ENCODE measurements at places on chromosomes 6 and 20. TPM values are rescaled to one million over a fixed set of nuclear protein-coding genes. Genes with fewer than 3 reads are reported as not detected.

- no peak overlapping the region for H3K27ac ChIP-seq
- H3K36me3 ChIP-seq, result no peaks in the 10 kb centered on the region
These were observed 586.6 kb downstream of the KIF16B start for GRCh38 chr20:15986690-15987089.

GRCh38 chr6:157479464-157480303 lies 98.7 kb downstream of the ZDHHC14 start:
- no peak overlapping the region for H3K4me3 ChIP-seq
- H3K4me1 ChIP-seq, result no peaks in the 10 kb centered on the region
- H3K27ac ChIP-seq, result no peak overlapping the region

- H3K36me3 ChIP-seq, result no peaks in the 10 kb centered on the region
- no peak for DNase-seq
These were observed 1.2 kb downstream of the NCOA5 start for GRCh38 chr20:46088409-46089166.

GRCh38 chr6:168129292-168130167 lies 50.5 kb upstream of the FRMD1 start:
- no peaks in the 10 kb centered on the region for H3K36me3 ChIP-seq
- H3K4me1 ChIP-seq, result peaks cover 7% of the 10 kb centered on the region
- no peak for DNase-seq
- H3K27me3 ChIP-seq, result no peaks in the 10 kb centered on the region
- H3K4me3 ChIP-seq, result no peak overlapping the region
- H3K27ac ChIP-seq, result no peak overlapping the region

- no peak overlapping the region for H3K4me3 ChIP-seq
- no peak overlapping the region for H3K27ac ChIP-seq
These were observed 224.8 kb downstream of the GJA1 start for GRCh38 chr6:121660277-121660676.

DNA sequence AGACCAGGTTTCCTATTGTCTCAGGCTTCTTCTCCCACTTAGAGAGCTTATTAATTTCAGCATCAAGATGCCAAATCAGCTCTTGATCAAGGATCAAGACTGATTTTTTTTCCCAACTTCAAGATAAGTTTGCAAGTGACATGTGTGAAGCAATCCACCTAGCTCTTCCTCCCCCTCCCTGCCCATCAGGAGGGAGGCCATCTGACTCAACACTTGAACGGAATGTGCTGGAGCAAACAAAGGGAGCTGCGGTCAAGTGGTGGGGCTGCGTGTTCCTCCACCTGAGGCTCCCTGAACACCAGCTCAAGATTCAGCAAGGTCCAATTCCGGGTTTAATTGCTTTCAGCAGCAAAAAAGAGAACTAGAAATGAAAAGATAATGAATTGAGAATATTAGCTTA lies 38.7 kb downstream of the TTI1 start:
- no peaks in the 10 kb centered on the region for H3K36me3 ChIP-seq
- H3K4me1 ChIP-seq, result peaks cover 2% of the 10 kb centered on the region
- no peak for DNase-seq
- H3K27me3 ChIP-seq, result no peaks in the 10 kb centered on the region
- no peak overlapping the region for H3K27ac ChIP-seq

The HLA-DRA gene
- 130 TPM for total RNA-seq

The TAGAP gene
- total RNA-seq, result 1.4 TPM

DNA sequence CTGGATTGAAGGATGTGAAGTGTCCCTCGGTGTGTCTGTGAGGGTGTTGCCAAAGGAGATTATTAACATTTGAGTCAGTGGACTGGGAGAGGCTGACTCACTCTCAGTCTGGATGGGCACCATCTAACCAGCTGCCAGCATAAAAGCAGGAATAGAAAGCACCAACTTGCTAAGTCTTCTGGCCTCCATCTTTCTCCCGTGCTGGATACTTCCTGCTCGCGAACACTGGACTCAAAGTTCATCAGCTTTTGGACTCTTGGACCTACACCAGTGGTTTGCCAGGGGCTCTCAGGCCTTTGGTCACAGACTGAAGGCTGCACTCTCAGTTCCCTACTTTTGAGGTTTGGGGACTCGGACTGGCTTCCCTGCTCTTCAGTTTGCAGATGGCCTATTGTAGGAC lies 220.3 kb upstream of the LRFN2 start:
- no peak overlapping the region for H3K27ac ChIP-seq
- H3K4me3 ChIP-seq, result no peak overlapping the region
- no peaks in the 10 kb centered on the region for H3K36me3 ChIP-seq
- H3K27me3 ChIP-seq, result no peaks in the 10 kb centered on the region

DNA sequence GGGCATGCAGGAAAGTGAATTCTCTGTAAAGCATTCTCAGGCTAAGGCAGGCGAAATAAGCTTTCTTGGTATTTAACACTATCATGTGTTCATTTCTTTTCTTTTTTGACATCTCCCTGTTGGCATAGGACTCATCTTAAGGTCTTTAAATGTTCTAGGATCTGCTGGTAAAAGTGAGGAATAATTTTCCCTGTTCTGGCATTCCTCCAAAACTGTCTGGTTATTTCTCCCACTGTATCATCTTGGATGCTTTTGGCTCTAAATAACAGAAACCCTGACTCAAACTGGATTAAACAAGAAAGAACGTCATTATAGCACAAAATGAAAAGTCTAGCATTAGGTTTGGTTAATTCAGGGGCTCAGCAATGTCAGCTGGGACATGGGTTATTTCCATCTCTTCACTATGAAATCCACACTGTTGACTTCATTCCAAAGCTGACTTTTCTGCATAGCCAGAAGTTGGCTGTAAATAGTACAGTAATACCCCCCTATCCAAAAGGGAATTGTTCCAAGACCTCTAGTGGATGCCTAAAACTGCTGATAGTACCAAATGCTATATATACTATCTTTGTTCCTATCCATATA lies 37.9 kb upstream of the SNAP25 start:
- no peak overlapping the region for H3K4me3 ChIP-seq
- DNase-seq, result no peak
- H3K27ac ChIP-seq, result no peak overlapping the region
- no peaks in the 10 kb centered on the region for H3K4me1 ChIP-seq
- H3K36me3 ChIP-seq, result no peaks in the 10 kb centered on the region

GRCh38 chr6:104325341-104326172 lies 534.2 kb downstream of the HACE1 start:
- no peaks in the 10 kb centered on the region for H3K4me1 ChIP-seq
- H3K27me3 ChIP-seq, result no peaks in the 10 kb centered on the region
- H3K4me3 ChIP-seq, result no peak overlapping the region
- no peaks in the 10 kb centered on the region for H3K36me3 ChIP-seq

The CEBPB gene
- total RNA-seq, result 100 TPM

The MICB gene
- total RNA-seq, result 1.3 TPM

The SMOC2 gene
- 143 TPM for total RNA-seq

- no peaks in the 10 kb centered on the region for H3K36me3 ChIP-seq
- no peak overlapping the region for H3K4me3 ChIP-seq
- H3K27me3 ChIP-seq, result no peaks in the 10 kb centered on the region
- no peak overlapping the region for H3K27ac ChIP-seq
These were observed 573.5 kb upstream of the JAG1 start for GRCh38 chr20:11247046-11248010.

DNA sequence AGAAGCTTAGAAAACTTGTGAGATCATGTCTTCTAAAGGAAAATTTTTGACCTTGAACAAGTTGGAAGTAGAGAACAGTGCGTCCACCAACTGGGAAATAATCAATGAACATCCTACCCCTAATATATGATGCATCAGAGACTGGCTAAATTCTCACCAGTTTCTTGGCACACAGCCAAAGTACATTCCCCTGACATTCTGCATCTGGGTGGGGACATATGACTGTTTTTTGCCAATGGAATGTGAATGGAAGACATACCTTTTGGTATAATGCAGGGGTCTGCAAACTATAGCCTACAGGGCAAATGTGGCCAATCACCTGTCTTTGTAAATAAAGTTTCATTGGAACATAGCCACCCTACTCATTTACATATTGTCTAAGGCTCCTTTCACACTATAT lies 84.7 kb downstream of the HAO1 start:
- no peaks in the 10 kb centered on the region for H3K27me3 ChIP-seq
- H3K27ac ChIP-seq, result no peak overlapping the region
- DNase-seq, result no peak
- no peaks in the 10 kb centered on the region for H3K4me1 ChIP-seq
- no peaks in the 10 kb centered on the region for H3K36me3 ChIP-seq
- H3K4me3 ChIP-seq, result no peak overlapping the region

GRCh38 chr6:19879663-19880062 lies 42.5 kb downstream of the ID4 start:
- DNase-seq, result no peak
- H3K27me3 ChIP-seq, result no peaks in the 10 kb centered on the region
- H3K27ac ChIP-seq, result no peak overlapping the region
- H3K36me3 ChIP-seq, result no peaks in the 10 kb centered on the region
- no peak overlapping the region for H3K4me3 ChIP-seq

The AGER gene
- 7.9 TPM for total RNA-seq

The ADGRG6 gene
- total RNA-seq, result 2.4 TPM

The PACRG gene
- total RNA-seq, result 3.3 TPM

The GCLC gene
- 29.4 TPM for total RNA-seq

GRCh38 chr6:6993503-6994237 lies 114.1 kb upstream of the RREB1 start:
- H3K36me3 ChIP-seq, result no peaks in the 10 kb centered on the region
- H3K27ac ChIP-seq, result no peak overlapping the region
- no peaks in the 10 kb centered on the region for H3K27me3 ChIP-seq

DNA sequence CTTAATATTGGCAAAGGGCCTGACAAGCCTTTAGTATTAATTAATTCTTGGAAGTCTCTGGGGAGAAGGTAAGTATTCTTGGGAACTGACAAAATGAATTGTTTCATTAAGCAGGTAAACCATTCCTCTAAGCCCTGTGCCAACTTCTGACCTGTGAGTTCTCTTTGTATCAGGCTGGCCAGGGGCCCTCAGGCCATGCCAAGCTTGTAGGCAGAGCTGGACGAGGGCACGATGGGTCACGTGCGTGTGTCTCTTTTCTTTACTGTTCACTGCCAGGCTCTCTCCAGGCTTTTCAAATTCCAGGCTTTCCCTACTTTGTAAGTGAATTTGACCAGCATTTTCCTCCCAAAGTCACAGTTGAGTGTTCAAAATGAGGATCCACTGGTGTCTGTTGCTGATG lies 112.4 kb downstream of the NRN1 start:
- no peak overlapping the region for H3K27ac ChIP-seq
- no peaks in the 10 kb centered on the region for H3K4me1 ChIP-seq
- DNase-seq, result no peak
- H3K27me3 ChIP-seq, result no peaks in the 10 kb centered on the region
- no peaks in the 10 kb centered on the region for H3K36me3 ChIP-seq
- no peak overlapping the region for H3K4me3 ChIP-seq

DNA sequence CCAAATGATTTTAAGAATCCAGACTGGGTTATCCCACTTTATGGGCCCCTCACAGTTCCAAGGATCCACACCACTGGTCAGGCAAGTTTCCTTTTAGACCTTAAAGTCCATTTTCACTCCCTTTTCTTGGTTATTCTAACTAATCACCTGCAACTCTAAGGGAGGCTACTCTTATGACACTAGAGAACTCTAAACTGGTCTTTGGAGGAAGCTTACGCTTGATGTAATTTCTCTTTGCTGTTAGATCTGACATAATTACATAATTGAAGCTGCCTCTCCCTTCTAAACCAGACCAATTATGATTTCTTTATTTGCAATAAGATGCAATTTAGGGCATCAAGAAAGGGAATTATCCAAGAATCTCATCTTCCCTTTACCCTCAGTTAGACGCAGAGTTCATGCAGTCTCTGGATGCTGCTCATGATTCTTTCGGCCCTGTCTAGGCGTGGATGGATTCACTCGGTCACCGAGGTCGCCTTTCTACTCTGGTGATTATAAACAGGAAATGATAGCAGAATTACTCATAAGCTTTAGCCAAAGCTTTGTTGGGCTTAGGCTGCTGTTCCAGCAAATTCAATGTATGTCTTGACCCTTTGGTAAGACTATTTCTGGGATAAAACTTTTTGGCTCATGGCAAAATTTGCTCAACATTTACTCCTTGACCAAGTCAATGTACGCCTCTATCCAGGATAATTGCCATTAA lies 166.4 kb upstream of the PRND start:
- no peaks in the 10 kb centered on the region for H3K27me3 ChIP-seq
- H3K4me1 ChIP-seq, result no peaks in the 10 kb centered on the region
- DNase-seq, result no peak
- no peaks in the 10 kb centered on the region for H3K36me3 ChIP-seq
- H3K27ac ChIP-seq, result no peak overlapping the region
- no peak overlapping the region for H3K4me3 ChIP-seq

- no peak overlapping the region for H3K27ac ChIP-seq
- H3K27me3 ChIP-seq, result no peaks in the 10 kb centered on the region
- no peaks in the 10 kb centered on the region for H3K36me3 ChIP-seq
- no peaks in the 10 kb centered on the region for H3K4me1 ChIP-seq
These were observed 86.0 kb upstream of the SLC2A12 start for GRCh38 chr6:134138226-134138975.

DNA sequence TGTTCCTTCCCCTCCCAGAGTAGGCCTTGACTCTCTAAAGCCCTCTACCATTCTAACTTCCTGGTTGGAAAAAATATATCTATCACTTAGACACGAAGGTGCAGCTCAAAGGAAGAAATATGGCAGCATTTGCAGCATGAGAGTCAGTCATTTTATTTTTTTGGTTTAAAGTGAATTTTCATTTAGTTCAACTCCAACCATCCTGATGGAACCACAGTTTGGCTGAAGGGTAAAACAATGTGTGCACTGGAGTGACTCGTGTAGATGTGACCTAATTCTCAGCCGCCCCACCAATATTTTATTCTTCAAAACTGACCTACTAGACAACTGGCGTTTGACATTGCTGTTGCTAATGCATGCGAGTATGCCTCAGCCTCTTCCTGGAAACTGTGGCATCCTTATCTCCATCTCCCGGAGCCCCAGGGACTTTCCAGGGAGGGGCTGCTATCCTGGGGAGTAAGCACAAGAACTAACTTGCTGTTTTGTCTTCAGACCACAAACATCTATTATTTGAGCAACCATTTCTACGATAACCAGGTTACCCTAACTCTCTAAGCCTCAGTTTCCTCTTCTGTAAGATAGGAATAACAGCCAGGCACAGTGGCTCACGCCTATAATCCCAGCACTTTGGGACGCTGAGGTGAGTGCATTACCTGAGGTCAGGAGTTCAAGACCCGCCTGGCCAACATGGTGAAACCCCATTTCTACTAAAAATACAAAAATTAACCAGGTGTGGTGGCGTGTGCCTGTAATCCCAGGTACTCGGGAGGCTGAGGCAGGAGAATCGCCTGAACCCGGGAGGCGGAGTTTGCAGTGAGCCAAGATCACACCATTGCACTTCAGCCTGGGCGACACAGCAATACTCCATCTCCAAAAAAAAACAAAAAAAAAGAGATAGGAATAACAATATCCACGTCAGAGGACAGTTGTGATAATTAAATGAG lies 148.7 kb upstream of the JARID2 start:
- no peaks in the 10 kb centered on the region for H3K36me3 ChIP-seq
- no peaks in the 10 kb centered on the region for H3K4me1 ChIP-seq
- no peak overlapping the region for H3K4me3 ChIP-seq
- H3K27me3 ChIP-seq, result no peaks in the 10 kb centered on the region
- no peak overlapping the region for H3K27ac ChIP-seq
- DNase-seq, result no peak

The CRISP2 gene
- total RNA-seq, result 0.72 TPM

- no peak for DNase-seq
- no peak overlapping the region for H3K27ac ChIP-seq
- H3K27me3 ChIP-seq, result no peaks in the 10 kb centered on the region
- H3K4me1 ChIP-seq, result no peaks in the 10 kb centered on the region
- H3K4me3 ChIP-seq, result no peak overlapping the region
- H3K36me3 ChIP-seq, result no peaks in the 10 kb centered on the region
These were observed 21.9 kb downstream of the PYGB start for GRCh38 chr20:25269833-25270170.

The ELOVL2 gene
- total RNA-seq, result 0.28 TPM
